NCI-H2081 treated with DMSO at 0.1 percent for 48 hours (cell line): ENCODE measurements at places on chromosomes 7 and 10.

- no peak for DNase-seq
These were observed 10.7 kb upstream of the FHIP2A start for GRCh38 chr10:114810926-114811325.

DNA sequence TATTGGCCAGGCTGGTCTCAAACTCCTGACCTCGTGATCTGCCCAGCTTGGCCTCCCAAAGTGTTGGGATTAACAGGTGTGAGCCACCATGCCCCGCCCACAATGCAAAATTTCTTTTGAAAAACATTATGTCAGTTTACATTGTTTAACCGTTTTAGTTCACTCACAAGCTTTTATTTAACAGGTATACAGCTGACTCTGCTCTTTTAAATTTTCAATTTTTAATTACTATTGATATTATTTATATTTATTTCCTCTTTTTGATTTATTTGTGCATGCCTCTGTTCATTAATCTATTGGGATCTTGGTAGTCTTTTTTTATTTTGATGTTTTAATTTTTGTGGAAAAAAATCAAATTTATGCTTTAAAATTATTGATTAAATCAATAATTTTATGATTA is 16.9 kb downstream of the ZKSCAN5 start:
- DNase-seq = no peak

- DNase-seq = no peak
These were observed 25.4 kb upstream of the CNPY1 start for GRCh38 chr7:155571581-155572345.

DNA sequence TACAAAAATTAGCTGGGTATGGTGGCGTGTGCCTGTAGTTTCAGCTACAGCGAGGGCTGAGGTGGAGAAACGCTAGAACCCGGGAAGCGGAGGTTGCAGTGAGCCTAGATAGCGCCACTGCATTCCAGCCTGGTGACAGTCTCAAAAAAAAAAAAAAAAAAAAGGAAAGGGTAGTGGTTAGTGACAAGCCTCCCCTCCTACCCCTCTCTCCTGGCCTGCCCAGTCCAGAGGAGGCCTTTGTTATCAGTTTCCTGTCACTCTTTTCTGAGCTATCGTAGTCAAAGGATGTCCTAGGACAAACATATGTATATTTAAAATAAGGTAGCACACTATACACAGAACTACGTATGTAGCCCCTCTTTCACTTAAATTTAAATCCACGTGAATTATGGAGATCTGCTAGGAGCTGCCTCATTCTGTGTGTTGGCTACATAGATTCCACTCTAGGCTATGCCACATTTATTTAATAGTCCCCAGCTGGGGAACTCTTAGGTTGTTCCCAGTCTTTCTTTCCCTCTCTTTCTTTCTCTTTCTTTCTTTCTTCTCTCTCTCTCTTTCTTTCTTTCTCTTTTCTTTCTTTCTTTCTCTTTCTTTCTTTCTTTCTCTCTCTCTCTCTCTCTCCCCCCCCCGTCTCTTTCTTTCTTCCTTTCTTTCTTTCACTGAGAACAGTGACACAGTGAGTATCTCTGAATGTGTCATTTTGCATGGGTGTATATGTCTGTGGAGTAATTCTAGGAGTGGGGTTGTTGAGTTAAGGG is 3.9 kb downstream of the TSPAN15 start:
- DNase-seq = no peak

- DNase-seq = no peak
These were observed 185.7 kb upstream of the AUTS2 start for GRCh38 chr7:69412331-69413146.

GRCh38 chr7:157477550-157478212 is 140.9 kb downstream of the DNAJB6 start:
- no peak for DNase-seq

- DNase-seq = no peak
These were observed 46.2 kb upstream of the OSBPL3 start for GRCh38 chr7:25026156-25026555.

GRCh38 chr7:26447116-26447515 is 155.5 kb downstream of the SNX10 start:
- DNase-seq = no peak

- DNase-seq = no peak
These were observed 349.1 kb downstream of the RPS24 start for GRCh38 chr10:78382772-78383171.

- no peak for DNase-seq
These were observed 23.1 kb downstream of the ZCCHC24 start for GRCh38 chr10:79422178-79422892.

- no peak for DNase-seq
These were observed 9.7 kb upstream of the PPP1R35 start for GRCh38 chr7:100446040-100446439.

- DNase-seq = peak; percentile 9
These were observed 144.9 kb downstream of the ELAPOR2 start for GRCh38 chr7:86914551-86914950.

DNA sequence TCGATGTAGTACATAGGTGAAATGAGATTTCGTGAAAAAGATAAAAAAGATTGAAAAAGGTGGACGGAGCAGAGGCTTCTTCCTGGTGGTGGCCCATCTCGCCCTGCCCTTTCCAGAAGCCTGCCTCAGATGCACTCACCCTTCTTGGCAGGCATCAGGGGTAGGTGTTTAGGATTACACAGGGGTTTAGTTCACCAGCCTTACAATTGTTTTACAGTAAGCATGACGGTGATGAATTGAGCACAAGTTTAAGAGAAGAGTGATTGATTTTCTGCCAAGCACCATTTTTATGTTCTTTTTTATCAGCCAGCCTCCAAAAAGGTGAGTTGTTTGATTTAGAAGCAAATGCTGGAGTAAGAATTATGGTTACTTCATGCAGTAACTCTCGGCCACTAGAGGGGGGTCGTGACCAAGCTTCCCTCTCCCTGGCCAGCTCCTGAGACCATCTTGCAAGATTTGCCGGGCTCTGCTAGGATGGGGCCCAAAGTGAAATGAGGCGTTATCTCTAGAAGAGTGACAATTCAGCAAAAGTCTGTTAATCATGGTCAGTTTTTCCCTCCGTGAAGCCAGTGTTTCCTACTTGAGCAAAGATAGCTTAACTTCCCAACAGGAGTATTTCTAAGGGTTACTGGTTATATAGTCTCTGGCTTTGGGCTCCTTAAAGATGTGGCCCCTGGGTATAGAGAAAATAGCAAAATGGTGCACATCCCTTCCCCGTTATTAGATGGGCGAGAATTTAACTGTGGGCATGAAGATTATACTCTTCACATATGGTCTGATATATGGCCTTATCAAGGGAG is 228.8 kb downstream of the BMPER start:
- no peak for DNase-seq
